Fibroblast of villous mesenchyme (primary cell): ENCODE measurements at places on chromosomes 3 and 15.

DNA sequence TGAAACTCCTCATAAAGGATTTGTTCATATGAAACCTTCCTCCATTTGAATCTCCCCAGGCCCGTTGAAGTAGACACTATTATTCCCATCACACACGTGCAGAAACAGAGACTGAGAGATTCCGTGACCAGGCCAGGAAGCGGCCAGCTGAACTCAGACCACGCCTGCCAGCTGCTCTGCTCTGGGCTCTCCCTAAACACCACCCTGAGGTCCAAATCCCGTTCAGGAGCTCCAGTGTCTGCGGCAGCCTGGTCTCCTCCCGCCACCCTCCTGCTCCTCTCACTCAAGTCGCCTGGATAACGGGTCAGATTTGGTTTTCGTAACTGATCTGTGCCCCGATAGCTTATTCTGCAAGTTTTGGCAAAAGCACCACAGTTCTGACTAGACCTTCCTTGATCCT, 53.6 kb upstream of the SNRPA1 start:
- no peak for DNase-seq

GRCh38 chr3:154642145-154642544, 212.2 kb upstream of the GPR149 start:
- DNase-seq = no peak

DNA sequence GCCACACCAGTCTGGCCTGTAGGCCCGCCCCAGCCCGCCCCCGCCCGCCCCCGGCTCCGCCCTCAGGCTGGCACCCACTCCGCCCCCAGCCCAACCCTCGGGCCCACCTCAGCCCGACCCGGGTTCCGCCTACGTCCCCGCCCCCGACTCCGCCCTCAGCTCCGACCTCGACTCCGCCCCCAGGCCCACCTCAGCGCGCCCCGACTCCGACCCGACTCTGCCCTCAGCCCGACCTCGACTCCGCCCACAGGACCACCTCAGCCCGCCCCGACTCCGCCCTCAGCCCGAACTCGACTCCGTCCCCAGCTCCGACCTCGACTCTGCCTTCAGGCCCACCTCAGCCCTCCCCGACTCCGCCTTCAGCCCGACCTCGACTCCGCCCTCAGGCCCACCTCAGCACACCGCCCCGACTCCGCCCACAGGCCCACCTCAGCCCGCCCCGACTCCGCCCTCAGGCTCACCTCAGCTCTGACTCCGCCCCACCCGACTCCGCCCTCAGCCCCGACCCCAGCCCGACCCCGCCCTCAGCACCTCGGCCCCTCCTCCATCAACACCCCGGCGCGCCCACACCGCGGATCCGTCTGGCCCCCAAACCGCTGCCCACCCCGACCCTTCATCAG, at the start of gene RAB43:
RAB43 (minus strand) TSS at position 13 of the 620 bp plus-strand sequence. CDS start 315 bp downstream, outside the sequence.
- peak; percentile 82 for DNase-seq

- DNase-seq = no peak
These were observed 104.3 kb downstream of the WDR76 start for GRCh38 chr15:43931119-43931518.

DNA sequence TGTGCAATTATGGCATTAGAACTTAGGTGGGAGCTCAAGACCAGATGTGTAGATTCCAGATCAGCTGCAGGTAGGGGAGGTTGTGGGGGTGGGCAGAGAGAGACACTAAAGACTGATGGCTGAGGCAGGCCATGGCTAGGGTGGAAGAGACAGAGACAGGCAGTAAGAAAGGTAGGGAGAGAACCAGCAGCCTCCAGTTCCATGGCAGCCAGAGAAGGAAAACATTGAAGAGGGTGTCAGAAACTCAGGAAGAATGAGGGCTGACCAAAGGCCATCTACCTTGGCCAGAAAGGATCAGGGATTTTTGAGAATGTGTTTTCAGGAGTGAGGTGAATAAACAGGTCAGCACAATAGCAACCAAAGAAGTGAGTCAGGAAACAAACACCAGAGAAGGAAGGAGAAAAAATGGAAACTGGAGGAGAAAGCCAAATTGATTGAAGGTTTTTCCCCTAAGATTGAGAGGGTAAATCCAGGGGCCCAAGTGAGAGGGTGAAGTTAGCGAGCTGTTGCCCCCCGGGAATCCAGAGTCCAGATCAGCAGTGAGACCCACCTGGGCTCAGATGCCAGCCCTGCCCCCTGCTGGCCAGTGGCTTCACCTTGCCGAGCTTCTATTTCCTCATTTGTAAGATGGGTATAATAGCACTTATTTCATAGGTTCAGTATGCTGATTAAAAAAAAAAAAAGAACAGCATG, 41.0 kb downstream of the ABHD2 start:
- DNase-seq = peak; percentile 50

DNA sequence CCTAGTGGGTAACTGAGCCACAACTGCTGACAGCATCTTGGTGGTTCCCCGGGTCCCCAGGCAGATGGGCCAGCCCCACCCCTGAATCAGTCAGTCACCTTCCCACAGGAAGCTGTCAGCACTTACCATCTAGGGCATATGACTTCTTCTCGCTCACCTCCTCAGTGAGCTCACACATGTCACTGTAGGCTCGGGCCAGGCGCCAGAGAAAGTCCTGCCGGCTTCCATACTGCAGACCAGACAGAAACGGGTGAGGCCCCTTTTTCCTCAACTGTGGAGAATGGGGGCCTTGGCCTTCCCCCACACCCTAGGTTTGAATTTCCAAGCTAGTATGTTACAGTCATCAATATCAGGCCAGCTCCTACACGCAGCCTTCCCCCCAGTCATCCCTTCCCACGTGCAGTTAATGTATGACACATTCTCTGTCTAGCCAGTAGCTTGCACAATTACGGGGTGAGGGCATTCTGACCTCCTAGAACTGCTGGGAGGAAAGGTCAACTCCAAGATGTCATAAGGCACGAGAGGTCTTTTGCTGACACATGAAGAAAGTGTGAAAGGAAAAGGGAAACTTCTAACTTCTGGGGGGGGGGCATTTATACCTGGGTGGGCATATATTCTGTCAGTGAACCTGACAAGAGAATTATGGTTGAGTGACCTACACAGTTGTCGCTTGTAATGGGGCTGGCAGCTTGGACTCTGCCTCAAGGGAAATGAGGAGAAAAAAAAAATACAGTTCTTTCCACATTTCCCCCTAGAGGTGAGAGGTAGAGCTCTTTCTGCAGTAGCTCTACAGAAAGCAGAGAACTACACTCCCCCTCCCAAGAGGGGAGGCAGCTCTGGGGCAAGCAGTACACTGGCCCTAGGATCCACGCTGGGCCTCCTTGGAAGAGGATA, 10.9 kb downstream of the RMDN3 start:
- peak; percentile 90 for DNase-seq

DNA sequence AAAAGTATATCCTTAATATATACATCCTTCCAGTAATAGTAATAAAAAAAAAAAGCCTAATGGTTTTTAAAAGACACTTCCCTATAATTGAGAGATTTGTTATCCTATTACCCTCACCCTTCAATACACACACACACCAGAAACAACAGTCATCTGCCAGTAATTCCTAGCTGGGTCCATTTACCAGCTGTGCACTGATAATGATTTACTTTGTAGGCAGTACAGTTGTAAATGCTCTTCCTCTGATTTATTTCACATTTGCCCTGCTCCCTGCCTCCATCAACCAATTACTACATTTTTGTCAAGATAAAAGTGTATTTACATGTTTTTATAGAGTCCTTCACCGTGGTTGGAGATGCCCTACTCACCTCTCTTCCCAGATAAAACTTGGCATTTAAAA, 12.4 kb downstream of the TPM1 start:
- DNase-seq = peak; percentile 38

GRCh38 chr3:48915296-48915695, 3.3 kb upstream of the ARIH2 start:
- peak; percentile 58 for DNase-seq

DNA sequence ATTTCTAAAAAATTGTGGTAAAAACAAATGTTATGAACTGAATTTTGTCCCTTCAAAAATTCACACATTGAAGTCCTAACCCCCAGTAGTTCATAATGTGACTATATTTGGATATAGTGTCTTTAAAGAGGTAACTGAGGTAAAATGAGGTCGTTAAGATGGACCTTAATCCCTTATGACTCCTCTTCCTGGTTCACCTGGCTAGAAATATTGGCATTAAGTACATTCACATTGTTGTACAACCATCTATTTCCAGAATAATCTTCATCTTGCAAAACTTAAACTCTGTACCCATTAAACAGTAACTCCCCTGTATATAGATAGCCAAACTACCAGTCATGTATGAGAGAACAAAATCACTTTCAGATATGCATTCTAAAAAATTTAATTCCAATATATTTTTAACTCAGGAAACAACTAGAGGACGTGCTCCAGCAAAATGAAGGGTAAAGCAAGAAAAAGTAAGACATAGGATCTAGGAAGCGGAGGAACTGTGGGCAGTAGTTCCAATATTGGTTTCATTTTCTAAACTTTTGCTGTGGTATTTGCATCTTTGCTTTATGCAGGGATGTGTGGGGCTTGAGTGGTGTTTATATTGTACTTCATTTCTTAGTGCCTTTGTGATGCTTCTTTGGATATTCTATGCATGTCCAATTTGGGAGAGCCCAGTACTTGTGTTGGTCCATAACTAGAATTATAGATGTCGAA, 36.7 kb upstream of the IL20RB start:
- no peak for DNase-seq

DNA sequence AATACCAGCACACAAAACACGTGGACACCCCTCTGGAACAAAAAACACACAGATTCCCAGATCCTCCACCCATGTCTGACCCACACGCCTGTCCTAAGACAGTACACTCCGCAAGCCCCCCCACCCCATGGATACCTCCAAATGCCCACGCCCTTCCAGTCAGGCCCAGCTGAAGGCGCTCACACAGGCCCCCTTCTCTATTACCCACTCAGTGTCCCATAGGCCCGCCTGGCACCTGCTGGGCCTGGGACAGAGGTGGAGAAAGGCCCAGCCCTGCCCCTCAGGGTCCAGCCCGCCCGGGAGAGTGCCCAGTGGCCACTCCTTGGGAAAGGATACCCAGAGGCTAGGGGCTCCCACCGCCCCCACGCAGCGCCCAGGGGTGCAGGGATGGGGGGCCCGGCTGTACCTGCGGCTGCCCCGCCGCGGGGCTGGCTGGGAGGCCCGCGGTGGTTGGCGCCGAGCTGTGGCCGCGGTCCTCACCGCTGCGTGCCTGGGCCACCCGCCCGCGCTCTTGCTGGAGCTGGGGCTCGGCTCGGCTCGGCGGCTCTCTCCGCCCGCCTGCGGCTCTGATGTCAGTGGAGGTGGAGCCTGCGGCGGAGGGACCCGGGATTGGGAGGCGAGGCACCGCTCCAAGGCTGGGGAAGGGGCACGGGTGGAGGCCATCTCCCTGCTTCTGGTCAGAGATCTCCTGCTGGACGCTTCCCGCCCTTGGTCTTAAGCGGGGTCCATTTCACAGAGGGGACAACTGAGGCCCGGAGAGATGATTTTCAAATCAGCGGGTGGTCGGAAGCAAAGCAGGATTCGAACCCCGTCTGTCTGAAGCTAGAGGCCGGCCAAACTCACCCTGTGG, at the start of gene CAMK1:
CAMK1 (minus strand) TSS at position 522 of the 850 bp plus-strand sequence. CDS start 2,198 bp downstream, outside the sequence.
- peak; percentile 69 for DNase-seq

DNA sequence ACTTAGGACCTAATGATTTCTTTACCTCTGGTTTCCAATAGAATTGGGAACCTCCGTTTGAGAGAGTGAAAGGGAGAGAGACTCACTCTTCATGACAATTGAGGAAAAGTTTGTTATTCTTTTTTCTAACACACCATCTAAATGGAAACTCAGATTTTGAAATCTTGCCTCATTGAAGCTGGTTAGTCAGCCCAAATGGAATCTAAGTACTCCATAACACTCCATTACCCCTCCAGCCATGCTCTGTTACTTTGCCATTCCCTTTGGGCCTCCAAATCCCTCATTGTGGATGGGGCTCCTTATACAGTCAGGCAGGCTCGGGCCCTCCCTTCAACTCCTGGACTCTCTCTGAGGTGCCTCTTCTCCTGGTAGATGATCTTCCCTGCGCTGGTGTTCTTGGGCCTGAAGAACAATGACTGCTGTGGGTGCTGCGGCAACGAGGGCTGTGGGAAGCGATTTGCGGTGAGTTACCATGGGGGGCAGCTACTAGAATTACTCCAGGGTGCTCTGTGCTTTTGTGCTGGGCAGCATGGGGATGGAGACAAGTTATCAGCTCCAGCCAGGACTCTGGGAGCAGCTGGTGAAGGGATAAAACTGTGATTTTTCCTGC, 1.1 kb downstream of the TM4SF4 start:
- peak; percentile 20 for DNase-seq

GRCh38 chr3:173708191-173708590, 310.6 kb downstream of the NLGN1 start:
- no peak for DNase-seq

GRCh38 chr3:103195216-103195615, 760.4 kb downstream of the ZPLD1 start:
- DNase-seq = no peak

DNA sequence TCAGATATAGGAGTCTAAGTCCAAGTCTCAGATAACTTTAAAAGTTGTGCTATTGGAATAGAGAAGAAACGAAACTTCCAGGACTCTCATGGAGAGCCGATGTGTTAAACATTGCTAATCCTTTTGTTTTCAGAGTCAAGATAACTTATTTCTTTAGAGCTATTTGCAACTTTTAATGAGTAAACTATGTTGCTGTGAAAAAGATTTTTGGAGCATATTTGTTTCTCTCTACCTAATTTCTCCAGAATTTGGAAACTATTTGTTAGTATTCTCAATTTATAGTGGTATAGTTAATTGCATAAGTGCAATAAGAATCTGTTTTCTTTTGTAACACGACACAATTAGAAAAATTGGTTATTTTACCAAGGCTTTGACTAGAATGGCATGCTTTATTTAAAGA, 588.9 kb downstream of the NTRK3 start:
- DNase-seq = no peak

GRCh38 chr3:11247362-11247761, 24.8 kb upstream of the ATG7 start:
- no peak for DNase-seq

DNA sequence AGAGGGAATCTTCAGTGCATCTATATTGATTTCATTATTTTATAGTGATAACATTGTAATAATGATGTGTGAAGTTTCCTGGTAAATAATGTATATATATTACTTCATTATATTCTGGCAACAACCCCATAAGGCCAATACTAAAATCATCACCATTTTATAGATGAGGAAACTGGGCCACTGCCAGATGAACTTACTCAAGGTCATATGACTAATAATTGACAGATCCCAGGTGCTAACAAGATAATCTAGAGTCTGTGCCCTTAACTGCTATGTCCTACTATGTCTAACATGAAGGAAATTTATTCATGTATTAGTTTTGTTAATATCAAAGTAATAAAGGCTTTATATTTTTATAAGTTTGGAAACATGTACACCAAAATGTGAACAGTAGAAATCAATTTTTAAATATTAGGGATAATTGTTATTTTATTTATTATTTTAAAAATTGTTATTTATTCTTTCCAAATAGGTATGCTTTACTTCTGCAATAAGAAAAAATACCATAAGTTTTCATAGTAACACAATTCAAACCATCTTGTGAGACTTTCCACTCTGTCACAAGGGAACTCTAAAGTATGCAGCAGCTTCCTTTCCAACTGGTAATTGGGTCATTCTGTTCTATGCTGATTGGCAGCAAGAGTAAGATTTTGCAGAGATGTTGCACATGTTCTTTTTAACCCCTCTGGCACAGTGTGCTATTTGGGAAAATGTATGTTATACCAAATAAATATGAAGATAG, 90.8 kb upstream of the CMC1 start:
- no peak for DNase-seq
